GM06990 (cell line): ENCODE measurements at places on chromosomes 13 and 19.

GRCh38 chr13:50220938-50221337, 205.7 kb downstream of the KCNRG start:
- DNase-seq: no peak

- no peak for DNase-seq
Observed at GRCh38 chr19:33456076-33456844, 65.3 kb downstream of the PEPD start.

GRCh38 chr13:75760131-75761021, 124.2 kb downstream of the LMO7 start:
- no peak for DNase-seq

DNA sequence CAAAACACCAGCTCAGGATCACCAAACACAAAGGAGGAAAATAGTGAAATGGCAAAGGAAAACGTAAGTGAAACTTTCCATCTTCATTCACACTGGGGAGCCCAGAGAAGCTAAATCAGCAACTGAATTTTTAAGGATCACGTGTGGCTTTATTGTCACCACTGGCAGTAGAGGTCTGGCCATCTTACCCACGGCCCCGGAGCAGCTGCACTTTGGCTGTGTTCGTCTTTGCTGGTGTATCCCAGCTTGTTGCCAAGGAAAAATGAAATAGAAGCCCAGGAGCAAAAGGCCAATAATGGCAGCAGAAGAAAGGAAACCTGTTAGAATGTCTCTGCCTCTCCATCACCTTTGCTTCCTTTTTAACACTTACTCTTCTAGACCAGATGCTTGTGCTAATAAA, 274.7 kb downstream of the FOXO1 start:
- DNase-seq: no peak

- DNase-seq: no peak
Observed at GRCh38 chr13:113226873-113227450, 17.5 kb downstream of the CUL4A start.

GRCh38 chr13:94433055-94433961, 46.2 kb downstream of the DCT start:
- no peak for DNase-seq

GRCh38 chr19:47047763-47048405, 540 bp downstream of the TMEM160 start:
- DNase-seq: peak; percentile 80

GRCh38 chr19:5356918-5357317, 16.3 kb upstream of the PTPRS start:
- DNase-seq: no peak

GRCh38 chr19:18171605-18172327, 1.8 kb upstream of the IFI30 start:
- peak; percentile 68 for DNase-seq

GRCh38 chr19:47225746-47226425, 5.1 kb downstream of the BBC3 start:
- DNase-seq: peak; percentile 95

GRCh38 chr19:19436137-19436691, 30.7 kb downstream of the GATAD2A start:
- DNase-seq: no peak

GRCh38 chr19:45539459-45539858, 32.2 kb downstream of the VASP start:
- no peak for DNase-seq

DNA sequence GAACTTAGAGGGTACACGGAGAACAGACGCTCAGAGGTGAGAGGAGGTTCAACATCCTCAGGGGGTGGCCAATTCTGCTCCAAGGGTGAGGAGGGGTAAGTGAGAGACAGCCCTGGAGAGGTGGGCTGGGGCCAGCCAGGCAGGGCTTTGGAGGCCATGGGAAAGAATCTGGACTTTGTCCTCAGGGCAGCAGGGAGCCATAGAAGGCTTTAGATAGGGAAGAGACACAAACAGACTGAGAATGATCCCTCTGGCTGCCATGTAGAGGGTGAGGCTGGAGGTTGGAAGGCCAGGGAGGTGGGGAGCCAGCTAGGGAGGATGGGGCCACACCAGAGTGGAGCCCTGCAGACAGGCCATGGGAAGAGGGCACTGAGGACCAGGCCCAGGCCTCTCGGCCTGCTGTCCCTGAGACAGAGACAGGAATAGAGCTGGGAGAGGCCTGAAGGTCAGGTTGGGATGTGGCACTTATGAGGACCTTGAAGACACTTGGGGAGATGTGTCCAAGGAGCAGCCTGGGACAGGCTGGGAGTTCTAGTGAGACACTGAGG, 29.2 kb upstream of the CCNP start:
- no peak for DNase-seq

DNA sequence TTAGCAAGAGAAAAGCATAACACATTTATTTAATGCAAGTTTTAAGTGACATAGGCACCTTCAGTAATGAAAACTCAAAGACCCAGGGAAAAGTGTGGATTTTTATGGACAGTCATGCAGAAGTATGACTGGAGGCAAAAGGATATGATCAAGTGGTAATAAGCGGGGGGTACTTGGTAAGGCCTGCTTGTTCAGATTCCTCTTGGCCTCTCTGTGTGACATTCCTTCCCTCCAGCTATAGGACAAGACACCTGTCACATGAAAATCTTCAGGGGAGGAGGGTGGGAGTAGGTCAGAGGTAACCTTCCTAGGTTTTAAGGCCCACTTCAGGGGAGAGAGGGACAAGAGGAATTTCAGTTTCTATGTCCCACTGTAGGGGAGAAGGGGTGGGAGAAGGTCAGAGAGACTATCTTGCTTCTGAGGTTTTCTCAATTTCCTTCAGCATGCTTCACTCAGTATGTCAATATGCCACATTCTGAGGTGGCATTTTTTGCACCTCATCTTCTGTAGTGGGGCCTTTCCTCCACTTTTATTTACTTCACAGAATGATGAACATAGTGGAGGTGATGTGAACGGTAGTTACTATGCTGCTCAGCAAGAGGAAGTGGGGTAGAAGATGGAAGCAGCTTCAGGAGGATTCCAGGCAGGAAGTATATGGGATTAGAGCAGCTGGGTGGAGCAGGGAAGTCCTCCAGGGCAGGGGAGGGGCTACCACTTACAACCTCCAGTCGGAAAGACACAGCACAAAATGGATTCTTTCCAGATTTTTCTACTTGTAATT, 73.2 kb upstream of the RFC3 start:
- DNase-seq: no peak

GRCh38 chr13:71309905-71310304, 557.1 kb downstream of the DACH1 start:
- DNase-seq: no peak

GRCh38 chr13:20711301-20712044, 8.0 kb downstream of the IL17D start:
- no peak for DNase-seq

GRCh38 chr13:113273851-113274590, 23.0 kb upstream of the LAMP1 start:
- no peak for DNase-seq

DNA sequence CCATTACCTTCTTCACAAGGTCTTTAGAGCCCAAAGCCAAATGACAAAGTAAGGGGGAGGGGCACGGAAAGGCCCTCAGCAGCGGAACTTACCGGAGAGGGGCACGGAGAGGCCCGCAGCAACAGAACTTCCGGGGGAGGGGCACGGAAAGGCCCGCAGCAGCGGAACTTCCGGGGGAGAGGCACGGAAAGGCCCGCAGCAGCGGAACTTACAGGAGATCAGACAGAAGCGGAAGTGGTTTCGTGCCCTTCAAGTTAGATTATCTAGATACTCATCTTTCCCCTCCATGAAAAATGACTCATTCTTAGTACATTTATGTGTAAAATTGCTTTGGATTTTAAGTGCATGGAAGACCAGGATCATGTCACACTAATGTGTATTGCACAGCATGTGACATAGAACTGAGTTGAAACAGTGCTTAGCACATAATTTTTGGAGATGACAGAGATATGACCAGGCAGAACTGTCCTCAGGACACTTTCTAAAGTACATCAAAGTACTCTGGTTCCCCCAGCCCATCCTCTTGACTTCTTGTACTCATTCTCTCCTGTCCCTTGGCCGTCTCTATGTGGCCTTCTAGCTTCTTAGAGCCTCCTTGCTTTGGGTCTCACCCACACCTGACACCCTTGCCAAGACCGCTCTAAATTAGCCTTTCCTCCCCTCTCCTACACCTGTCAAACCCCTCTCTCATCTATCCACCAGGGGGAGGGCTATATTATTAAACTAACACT, 25.7 kb upstream of the TPTE2 start:
- DNase-seq: peak; percentile 87

DNA sequence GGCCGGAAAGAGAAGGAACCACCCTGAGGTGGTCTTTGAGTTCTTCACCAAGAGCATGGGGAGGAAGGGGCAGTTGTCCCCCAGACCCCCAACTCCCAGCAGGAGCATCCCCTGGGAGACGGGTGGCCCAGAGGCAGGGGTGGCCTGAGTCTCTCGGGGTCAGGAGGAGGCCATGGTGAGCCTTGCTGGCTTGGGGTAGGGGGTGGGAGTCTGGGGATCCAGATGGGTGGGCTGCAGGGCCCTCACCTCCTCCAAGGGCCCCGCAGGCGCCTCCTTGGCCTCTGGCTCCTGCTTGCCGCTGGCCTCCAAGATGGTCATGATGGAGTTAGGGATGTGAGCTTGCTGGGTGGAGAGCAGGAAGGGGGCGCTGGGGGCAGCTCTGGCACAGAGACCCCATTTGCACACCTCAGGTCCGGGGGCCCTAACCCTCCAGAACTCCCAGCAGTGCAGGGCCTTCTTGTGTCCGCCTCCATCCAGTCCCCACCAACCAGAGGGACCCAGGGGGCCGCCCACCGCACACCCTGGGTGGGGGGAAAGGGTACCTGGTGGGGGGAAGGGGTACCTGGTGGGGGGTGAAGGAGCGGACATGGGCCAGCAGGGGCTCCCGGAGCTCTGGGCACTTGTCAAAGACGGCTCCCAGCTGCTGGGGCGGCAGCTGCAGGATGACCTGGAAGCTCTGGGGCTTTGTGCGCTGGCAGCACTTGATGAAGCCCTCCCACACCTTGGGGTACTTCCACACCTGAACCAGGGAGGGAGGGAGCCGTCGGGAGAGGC, 1.3 kb upstream of the RSPH6A start:
- no peak for DNase-seq

DNA sequence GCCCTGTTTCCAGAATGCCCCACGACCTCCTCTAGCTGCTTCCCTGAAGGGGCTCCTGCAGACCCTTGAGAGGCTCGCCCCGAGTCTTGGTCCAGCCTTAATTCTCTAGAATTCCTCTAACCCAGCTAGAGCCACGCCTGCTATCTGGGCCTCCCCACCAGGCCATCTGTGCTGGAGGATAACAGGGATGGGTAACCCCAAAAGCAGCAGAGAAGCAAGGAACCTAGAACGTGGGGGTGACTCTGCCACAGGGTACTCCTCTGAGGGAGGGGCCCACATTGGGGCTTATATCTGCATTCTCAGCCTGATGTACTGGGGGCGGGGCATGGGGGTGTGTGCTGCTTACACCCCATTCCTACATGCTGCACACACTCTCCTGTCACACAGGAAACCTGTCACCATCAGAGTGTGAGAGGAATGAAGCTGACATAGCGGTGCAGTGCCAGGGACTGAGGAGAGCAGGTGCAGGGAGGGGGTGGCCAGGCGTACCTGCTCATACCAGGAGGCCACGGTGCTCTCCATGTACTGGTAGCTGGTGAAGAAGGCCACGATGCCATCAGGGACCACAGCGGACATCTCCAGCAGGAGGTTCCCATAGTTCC, 13.8 kb downstream of the KLC3 start:
- no peak for DNase-seq

GRCh38 chr13:98677398-98677797, 75.1 kb downstream of the SLC15A1 start:
- no peak for DNase-seq

- DNase-seq: no peak
Observed at GRCh38 chr19:29546583-29547190, 20.9 kb downstream of the VSTM2B start.

GRCh38 chr19:51887522-51888498, at the start of gene ZNF577:
ZNF577 (minus strand) TSS chr19:51887951; CDS start chr19:51880382, 7,569 bp downstream.
- DNase-seq: peak; percentile 6
